ENCODE measurements at places on chromosomes 2 and 18.

DNA sequence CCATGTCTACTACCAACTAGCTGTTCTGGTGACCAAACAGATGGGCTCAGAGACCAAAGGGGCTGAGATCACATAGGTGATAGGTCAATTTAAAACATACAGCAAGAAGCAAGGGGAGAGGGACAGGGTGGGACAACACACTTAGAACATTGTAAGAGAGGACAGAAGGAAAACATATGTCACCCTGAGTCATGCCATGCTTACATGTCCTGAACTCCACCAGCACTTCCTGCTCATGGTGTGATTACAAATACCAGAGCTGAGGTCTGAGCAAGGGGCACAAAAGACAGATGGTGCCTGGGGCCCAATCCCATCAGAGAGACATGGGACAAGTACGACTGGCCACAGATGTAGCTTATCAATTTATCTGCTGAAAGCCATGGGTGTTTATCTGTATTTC is 28.7 kb upstream of the GALNT14 start:
- DNase-seq, result no peak

- DNase-seq, result no peak
Observed at GRCh38 chr2:198297350-198297749, 493.0 kb downstream of the PLCL1 start.

DNA sequence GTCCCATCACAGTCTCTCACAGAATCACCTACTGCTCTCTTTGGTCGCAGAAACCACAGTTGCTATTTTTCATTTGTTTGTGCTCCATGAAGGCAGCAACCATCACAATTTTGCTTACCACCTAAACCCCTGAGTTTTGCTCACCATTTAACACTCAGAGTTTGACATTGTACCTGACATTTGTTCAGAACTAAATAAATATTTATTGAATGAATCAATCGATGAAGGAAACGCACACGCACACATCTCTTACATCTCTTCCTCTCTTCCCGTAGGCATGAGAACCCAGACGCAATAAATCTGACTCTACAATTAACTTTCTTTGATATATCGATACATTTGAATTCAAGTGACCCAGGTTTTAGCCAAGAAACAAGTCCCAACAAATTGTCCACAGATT is 105.5 kb upstream of the RNF152 start:
- no peak for DNase-seq

- DNase-seq, result no peak
Observed at GRCh38 chr2:70468878-70469277, 84.7 kb downstream of the TGFA start.

DNA sequence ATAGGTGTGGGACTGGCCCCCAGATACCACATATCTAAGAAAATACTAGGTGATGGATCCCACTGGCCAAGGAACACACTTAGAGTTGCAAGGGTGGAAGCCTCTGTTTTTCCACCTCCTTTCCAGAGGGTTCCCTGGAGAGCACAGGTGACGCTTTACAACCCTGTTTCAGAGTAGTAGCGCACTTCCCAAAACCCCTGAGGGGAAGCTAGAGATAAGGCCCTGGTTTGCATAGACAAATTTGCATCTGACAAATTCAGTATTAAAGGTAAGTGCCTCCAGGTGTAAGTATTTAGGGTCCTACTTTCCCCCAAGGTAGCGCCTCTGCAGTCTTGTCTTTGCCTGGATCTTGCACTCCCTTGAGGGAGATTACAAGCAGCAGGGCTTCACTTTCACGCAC is 474 bp upstream of the CERKL start:
- DNase-seq, result no peak

GRCh38 chr2:147916723-147917122 is 71.9 kb downstream of the ACVR2A start:
- no peak for DNase-seq

DNA sequence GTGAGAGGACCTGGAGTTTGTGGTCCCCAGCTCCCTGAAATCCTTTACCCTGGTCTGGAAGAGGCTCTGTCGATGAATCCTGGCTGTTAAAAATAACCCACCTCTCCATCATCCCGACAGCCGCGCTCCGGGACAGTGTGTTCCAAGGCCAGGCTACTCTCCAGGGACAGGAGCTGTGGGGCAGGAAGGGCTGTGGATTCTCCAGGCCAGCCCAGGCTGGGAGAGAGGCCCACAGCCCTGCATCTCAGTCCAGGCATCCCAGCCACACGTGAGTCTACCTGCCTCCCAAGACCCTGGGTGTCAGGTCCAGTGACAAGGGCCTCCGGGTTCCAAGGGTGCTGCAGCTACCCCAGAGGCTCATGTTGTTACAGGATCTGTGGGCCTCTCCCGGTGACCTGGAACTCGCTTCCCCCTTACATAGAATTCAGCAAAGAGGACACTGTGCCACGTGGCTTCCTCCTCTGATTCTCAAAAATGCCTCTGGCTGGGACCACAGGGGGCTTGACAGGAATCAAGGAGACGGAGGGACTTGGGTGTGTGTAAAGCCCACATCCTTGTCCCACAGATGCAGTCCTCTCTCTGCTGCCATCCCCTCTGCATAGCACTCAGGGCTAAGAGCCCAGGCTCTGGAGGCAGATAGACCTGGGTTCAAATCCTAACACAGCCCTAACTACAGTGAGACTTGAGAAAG is 17.3 kb downstream of the ADRA2B start:
- no peak for DNase-seq
